ENCODE measurements at places on chromosomes 16 and 17.

GRCh38 chr17:17824119-17824782 lies 12.5 kb downstream of the SREBF1 start:
- no peak for DNase-seq

DNA sequence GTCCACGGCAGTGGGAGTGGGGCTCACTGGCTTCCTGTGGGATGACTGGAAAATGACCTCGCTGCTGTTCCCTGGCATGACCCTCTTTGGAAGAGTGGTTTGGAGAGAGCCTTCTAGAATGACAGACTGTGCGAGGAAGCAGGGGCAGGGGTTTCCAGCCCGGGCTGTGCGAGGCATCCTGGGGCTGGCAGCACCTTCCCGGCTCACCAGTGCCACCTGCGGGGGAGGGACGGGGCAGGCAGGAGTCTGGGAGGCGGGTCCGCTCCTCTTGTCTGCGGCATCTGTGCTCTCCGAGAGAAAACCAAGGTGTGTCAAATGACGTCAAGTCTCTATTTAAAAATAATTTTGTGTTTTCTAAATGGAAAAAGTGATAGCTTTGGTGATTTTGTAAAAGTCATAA lies 7.8 kb upstream of the RNF213 start:
- DNase-seq, result no peak

DNA sequence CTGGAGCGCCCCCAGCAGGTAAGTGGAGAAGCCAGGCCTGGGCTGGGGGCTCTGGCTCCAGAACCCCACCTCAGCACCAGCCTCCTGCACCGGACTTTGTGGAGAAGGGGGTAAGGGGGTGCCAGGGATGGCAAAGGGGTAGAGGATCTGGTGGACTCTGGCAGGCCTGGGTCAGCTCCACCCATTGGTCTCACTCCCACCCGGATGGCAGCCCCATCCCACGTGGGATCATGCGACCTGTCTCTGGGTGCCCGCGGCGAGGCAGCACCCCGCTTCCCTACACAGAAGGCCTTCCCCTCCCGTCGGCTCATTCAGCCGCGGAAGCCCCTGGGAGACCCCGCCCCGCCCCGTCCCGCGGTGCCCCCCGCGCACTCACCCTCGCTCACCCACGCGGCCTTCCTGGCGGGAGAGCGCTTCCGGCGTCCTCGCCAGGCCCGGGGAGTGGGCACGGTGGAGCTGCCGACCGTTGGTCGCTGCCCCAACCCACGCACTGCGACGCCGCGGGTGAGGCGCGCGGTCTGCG lies 498 bp upstream of the PLEKHG4 start:
- no peak for DNase-seq

DNA sequence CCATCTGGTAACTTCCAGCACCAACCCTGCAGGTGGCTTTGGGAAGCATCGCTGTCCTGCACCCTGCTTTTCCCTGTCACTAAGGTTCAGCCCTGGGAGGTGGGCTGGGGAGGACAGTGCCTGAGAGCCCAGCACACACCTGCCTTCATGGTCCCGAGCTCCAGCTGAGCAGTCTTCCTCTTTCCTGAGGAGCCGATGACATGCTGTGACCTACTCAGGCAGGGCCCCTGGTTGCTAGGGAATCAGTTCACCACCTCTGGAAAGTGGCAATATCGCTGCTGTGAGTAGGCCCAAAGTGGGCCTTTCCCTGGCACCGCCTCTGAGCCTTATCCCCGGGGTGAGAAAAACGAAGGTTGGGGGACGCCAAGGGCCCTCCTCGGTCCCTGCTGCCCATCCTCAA lies 17.9 kb downstream of the ST3GAL2 start:
- no peak for DNase-seq

GRCh38 chr17:81170727-81171494 lies 4.9 kb upstream of the AATK start:
- DNase-seq, result no peak

DNA sequence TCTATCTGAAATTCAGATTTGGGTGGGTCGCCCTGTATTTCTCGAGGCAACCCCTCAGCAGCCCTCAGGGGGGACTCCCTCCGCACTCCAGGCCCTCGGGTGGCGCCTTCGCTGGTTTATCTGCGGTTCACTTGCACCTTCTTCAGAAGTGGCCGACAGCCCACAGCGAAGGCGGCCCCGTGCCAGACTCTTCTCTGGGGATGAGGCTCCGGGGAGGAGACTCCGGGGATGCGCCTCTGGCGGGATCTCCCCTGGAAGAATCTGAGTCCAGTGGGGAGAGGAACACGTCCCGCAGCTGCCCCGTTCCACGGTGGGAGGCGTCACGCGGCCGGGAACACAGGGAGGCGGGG lies 63.9 kb upstream of the DNAJA2 start:
- peak; percentile 24 for DNase-seq

DNA sequence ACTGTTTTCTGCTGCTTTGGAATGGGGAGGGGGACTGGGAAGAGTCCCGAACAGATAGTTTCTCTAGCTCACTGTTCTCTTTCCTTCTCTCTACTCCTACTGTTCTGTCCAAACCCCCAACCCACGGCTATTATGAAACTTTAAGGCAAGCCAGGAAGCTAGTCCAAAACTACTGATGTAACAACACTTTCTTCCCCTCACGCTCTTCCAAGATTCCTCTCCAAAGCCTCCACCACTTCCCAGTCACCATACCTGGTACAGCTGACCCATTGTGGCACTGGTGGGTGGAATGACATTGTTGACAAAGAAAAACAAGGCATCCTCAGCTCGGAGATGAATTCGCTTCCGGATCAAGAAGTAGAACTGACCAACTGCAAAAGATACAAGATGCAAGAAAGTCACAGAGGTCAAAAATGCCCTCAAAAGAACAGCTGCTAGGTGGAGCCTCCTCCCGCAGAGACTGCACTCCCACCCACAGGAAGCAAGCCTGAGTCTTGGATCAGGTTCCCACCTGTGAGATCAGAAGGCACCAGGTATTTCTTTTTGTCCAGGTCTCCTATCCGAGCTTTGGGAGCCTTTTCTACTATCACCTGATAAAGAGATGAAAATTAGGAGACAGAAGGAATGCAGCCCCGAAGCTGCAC lies 1.0 kb downstream of the GABARAP start:
- DNase-seq, result no peak

- no peak for DNase-seq
Observed at GRCh38 chr16:56781528-56781961, 51.6 kb downstream of the NUP93 start.

- no peak for DNase-seq
Observed at GRCh38 chr17:32604966-32605365, 118.2 kb downstream of the CDK5R1 start.

DNA sequence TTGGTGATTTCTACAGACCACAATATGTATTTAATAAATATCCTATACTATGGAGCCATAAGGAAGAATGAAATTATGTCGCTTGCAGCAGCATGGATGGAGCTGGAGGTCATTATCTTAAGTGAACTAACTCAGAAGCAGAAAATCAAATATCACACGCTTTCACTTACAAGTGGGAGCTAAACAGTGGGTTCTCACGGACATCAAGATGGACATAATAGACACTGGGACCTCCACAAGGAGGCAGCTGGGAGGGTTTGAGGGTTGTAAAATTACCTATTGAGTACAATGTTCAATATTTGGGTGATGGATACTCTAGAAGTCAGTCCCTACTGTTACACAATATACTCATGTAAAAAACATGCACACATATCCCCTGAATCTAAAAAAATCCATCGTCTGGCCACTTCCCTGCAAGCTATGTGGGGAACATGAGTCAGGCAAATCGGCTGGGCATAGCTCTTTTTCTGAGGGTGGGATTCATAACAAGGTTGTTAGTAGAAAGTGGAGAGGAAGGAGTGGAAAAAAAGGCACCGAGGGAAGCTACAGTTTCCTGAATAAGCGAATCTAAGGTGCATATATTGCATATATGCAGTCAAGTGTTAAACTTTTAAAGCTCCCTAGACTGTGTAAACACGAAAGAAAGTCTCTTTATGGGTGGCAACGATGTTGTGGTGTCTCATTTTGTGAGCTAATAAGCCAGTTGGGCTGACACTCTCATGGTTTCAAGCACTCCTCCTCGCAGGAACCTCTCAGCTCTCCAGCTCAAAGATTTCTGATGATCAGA lies 135.2 kb upstream of the CPHXL start:
- no peak for DNase-seq

- no peak for DNase-seq
Observed at GRCh38 chr17:266701-267667, 85.5 kb upstream of the DOC2B start.

GRCh38 chr16:78443542-78444364 lies 344.3 kb downstream of the WWOX start:
- DNase-seq, result no peak

GRCh38 chr16:20857281-20857680 lies 42.9 kb downstream of the DCUN1D3 start:
- DNase-seq, result no peak

GRCh38 chr17:35568561-35568960 lies 7.9 kb upstream of the SLFN14 start:
- DNase-seq, result no peak

DNA sequence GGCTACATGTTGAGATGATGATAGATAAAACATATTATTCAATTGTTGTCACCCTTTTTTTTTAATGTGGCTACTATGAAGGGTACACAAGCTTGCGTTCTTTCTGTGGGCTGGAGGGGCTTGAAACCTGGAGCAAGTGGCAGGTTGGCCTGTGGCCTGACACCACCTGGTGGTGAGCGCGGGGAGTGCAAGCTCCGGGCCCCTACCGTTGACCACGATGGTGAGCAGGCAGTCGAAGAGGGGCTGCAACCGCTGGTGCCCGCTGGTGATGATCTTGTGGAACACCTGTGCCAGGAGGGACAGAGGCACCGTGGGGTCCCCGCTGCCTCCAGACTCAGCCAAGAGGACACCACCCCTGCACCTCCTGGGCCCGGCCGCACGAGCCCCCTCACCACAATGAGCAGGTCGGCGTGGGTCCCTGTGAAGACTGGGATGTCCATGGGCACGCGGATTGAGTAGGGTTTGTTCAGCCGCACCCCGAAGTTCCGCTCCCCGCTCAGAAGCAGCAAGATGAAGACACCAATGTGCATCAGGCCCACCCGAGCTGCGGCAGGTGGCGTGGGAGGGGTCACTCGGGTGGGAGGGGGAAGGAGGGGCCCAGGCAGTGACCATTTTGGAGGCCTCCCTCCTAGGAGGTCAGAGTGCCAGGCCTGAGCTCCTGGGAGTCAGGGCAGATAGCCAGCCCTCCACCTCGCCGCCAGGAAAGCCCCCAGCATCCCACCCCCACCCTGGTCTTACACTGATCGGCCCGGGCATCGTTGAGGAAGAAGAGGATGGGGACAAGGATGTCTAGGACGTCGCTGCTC lies 14.4 kb downstream of the HID1 start:
- DNase-seq, result peak; percentile 92

DNA sequence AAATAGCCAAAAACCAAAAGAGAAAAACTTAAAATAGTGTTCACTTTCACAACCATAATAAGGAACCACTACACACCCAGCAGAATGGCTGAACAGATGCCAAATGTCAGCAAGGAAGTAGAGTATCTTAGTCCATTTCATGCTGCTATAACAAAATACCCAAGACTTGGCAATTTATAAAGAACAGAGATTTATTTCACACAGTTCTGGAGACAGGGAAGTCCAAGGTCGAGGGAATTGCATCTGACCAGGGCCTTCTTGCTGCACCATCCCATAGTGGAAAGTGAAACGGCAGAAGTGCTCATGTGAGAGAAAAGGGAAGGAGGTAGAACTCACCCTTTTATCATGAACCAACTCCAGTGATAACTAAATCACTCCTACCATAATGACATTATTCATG lies 33.8 kb upstream of the CCL22 start:
- no peak for DNase-seq

- DNase-seq, result no peak
Observed at GRCh38 chr17:11742886-11743285, 144.6 kb downstream of the DNAH9 start.

- no peak for DNase-seq
Observed at GRCh38 chr17:82527898-82528297, 8.4 kb downstream of the FOXK2 start.

- peak; percentile 69 for DNase-seq
Observed at GRCh38 chr17:50689251-50689650, 18.5 kb downstream of the ANKRD40 start.

GRCh38 chr17:77215281-77215680 lies 74.5 kb downstream of the SEC14L1 start:
- no peak for DNase-seq

DNA sequence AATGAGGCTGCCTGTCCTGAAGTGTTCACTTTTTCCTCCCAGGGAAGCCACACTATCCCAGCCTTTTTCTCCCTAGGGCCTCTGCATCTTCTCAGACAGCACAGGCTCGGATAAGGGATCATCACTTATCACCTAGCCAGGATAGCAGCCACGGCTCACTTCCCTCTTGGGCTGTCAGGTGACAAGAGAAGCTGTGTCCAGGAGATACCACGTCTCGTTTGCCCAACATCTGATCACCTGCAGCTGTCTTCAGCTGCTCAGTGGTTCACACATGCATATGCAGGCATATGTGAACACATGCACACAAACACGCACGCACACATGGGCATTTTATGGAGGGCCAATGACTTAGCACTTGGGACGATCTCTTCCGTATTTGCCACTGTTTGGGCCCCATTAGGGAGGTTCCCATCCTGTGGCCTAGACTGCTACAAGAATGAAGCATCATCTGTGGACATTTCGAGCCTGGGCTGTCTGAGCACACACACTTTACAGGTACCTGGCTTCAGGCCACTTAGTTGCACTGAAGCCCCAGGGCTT lies 32.4 kb upstream of the ADORA2B start:
- no peak for DNase-seq

DNA sequence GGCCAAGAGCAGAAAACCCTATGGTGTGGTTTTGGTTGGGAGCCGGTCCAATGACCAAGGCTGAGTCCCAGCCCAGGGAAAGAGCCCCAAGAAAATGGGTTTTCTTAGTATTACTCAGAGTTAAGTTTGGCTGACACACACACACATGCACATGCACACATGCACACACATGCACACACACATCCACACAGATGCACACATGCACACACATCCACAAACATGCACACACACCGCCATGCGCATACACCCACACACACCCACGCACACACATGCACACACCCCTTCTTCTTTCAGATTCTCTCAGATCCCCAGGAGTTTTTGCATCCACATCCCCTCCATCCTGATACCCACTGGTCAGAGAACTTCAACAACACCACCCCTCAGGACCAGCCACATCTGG lies 9.1 kb downstream of the ABCC12 start:
- DNase-seq, result no peak

- DNase-seq, result peak; percentile 75
Observed at GRCh38 chr16:27235055-27235937, 32.0 kb downstream of the KDM8 start.

GRCh38 chr17:32445971-32446370 lies 1.7 kb downstream of the PSMD11 start:
- DNase-seq, result no peak

DNA sequence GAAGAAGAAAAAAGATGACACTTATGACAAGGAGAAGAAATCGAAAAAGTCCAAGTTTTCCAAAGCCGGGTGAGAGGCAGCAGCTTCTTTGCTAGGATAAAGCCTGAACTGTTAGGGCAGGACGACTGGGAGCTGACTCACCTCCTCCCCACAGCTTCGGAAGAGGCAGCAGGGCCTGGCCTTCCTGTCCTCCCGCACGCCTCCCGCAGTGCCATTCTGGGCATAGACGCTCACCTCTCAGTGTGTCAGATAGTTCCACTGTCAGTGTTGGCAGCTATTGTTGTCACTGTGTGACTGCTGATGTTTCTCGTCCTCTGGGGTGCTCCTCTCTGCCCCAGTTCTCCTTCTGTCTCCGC lies 12.6 kb downstream of the UBN1 start:
- no peak for DNase-seq

- no peak for DNase-seq
Observed at GRCh38 chr17:6381526-6382465, 53.1 kb downstream of the AIPL1 start.
